ENCODE measurements at places on chromosomes 11 and 22. TPM values are rescaled to one million over a fixed set of nuclear protein-coding genes. Genes with fewer than 3 reads are reported as not detected.
A peak's percentile ranks its signal among the peaks of the same experiment; 100 is the strongest.

- H3K4me1 ChIP-seq = no peaks in the 10 kb centered on the region
- no peak overlapping the region for H3K4me3 ChIP-seq
- no peak overlapping the region for H3K27ac ChIP-seq
- no peaks in the 10 kb centered on the region for H3K27me3 ChIP-seq
- no peak for DNase-seq
These were observed 327.7 kb downstream of the DLG2 start for GRCh38 chr11:85299258-85299942.

MMP12 gene
- not detected for total RNA-seq

GRCh38 chr11:130603335-130603906 lies 155.0 kb downstream of the ADAMTS15 start:
- DNase-seq = no peak
- H3K27ac ChIP-seq = no peak overlapping the region
- no peaks in the 10 kb centered on the region for H3K27me3 ChIP-seq
- no peaks in the 10 kb centered on the region for H3K4me1 ChIP-seq

DNA sequence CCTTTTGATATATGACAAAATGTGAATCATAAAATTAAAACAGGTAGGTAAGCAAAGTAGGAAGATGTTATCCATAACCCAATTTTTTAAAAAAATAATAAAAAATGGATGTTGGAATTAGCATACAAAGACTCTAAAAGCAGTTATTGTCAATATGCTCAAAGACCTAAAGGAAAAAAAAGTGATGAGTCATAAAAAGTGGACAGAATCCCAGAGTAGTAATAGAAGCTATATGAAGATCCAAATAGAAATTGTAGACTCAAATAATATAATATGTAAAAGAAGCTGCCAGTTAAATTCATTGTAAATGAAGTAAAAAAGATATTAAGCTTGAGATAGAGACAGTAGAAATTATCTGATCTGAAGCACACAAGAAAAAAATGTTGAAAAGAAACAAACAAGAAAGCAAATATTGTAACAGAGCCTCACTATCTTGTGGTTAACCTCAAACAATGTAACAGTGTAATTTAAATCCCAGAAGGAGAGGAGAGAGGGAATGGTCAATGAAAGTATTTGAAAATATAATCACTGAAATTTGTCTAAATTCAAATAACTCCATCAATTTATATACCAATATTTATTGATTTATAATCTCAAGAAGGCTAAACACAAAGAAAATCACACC lies 773.4 kb upstream of the RAG2 start:
- no peak overlapping the region for H3K4me3 ChIP-seq
- H3K4me1 ChIP-seq = no peaks in the 10 kb centered on the region
- no peak overlapping the region for H3K27ac ChIP-seq
- no peaks in the 10 kb centered on the region for H3K27me3 ChIP-seq
- no peaks in the 10 kb centered on the region for H3K36me3 ChIP-seq

DNA sequence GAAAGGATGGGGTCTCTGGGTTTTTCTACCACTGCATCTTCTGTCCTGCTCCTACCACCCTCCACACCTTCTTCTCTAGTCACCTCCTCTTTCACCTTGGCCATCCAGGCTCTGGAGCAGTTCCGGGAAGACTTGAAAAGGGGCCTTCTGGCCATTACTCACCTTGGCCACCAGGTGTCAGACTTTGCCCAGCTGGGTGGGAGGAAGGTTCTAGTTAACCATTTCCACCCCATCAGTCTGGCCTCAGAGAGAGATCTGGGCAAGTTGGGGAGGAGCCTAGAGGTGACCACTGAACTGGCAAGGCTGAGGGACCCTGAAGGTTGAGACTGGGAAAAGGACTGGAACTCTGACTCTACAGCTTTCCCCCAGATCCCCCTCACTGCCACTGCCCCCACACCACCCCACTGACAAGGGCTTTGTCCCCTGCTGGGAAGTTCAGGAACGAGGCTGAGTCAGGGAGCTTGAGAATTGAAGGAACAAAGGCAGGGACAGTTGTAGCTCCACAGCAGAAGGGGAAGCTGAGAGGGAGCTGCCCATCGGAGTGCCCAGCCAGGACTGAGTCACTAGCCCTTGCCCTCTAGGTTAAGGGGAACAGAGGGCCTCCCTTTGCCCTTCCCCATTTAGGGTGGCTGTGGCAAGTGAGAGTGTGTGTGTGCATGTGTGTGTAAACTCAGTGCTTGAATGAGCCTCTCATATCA lies 3.7 kb upstream of the POLD4 start:
- H3K36me3 ChIP-seq = peaks cover 3% of the 10 kb centered on the region
- peaks cover 19% of the 10 kb centered on the region for H3K27me3 ChIP-seq
- H3K4me1 ChIP-seq = peaks cover 26% of the 10 kb centered on the region
- peak overlapping the region; percentile 28 for H3K4me3 ChIP-seq
- peak overlapping the region; percentile 79 for H3K27ac ChIP-seq

CATSPERZ gene
- not detected for total RNA-seq

DNA sequence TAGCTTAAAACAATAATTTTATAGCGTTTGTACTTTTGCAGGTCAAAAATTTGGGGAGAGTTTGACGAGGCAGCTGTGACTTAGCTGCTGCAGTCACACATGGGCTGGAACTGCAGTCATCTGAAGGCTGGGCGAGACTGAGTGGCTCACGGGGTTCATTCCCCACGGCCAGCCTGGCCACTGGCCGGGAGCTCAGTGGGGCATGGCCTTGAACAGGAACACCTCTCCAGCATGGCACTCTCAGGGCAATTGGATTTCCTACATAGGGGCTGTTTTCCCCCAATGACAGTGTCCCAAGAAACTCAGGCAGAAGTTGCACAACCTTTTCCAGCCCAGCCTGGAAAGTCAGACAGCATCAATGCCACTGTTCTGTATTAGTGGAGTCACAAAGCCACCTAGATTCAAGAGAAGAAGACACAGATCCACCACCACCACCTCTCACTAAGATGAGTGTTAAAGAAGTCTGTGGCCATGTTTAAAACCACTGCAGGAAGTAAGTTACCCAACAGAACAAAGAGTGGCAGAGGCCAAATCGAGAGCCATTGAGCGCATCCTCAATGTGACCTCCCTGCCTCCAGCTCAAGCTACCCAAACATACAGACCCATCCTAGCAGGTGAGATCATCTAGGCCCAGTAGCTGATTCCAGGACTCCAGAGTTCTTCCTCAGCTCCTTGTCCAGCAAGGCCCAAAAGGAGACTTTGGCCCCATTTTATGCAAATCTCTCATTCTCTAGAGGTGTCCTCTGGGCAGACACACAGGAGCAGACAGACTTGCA lies 618.7 kb upstream of the CADM1 start:
- H3K27me3 ChIP-seq = no peaks in the 10 kb centered on the region
- H3K4me3 ChIP-seq = no peak overlapping the region

YDJC gene
- total RNA-seq = 30.3 TPM

GRCh38 chr11:85989746-85990145 lies 79.1 kb downstream of the PICALM start:
- peaks cover 2% of the 10 kb centered on the region for H3K4me1 ChIP-seq
- H3K27ac ChIP-seq = no peak overlapping the region
- no peak for DNase-seq
- peaks cover 31% of the 10 kb centered on the region for H3K36me3 ChIP-seq
- H3K27me3 ChIP-seq = no peaks in the 10 kb centered on the region

DNA sequence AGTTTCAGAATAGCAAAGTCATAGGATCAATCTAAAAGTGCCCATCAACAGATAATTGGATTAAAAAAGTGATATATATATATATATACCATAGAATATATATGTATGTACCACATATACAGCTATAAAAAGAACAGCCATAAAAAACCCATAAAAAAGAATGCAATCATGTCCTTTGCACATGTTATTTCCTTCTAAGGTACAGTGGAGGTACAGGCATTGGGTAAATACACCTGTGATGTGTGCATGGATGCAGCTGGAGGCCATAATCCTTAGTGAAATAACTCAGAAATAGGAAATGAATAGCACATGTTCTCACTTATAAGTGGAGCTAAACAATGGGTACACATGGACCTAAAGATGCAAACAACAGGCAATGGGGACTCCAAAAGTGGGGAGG lies 7.1 kb upstream of the DKK3 start:
- H3K4me3 ChIP-seq = no peak overlapping the region
- no peaks in the 10 kb centered on the region for H3K4me1 ChIP-seq
- no peak overlapping the region for H3K27ac ChIP-seq
- DNase-seq = no peak

- DNase-seq = no peak
- H3K36me3 ChIP-seq = no peaks in the 10 kb centered on the region
- H3K4me1 ChIP-seq = no peaks in the 10 kb centered on the region
- peaks cover 10% of the 10 kb centered on the region for H3K27me3 ChIP-seq
These were observed 71.6 kb downstream of the TEAD1 start for GRCh38 chr11:12745787-12746186.

DNA sequence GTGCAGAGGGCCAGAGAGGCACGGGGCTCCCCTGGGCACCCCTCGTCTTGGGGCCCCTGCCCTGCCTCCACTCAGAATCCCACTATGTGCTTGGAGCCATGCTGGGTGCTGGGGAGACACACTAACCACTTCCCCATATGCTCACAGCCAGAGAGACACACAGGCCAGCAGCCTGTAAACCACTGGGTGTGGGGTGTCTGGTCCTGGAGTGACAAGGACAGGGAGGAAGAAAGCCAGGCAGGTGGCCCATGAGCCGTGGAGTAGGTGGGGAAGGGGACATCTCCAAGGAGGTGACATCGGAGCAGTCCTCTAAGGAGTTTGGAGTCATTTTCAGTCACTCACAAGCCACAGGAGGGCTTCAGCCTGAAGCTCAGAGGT lies 58.9 kb downstream of the CDKN1C start:
- H3K36me3 ChIP-seq = peaks cover 20% of the 10 kb centered on the region
- no peaks in the 10 kb centered on the region for H3K4me1 ChIP-seq
- H3K27ac ChIP-seq = no peak overlapping the region

DNA sequence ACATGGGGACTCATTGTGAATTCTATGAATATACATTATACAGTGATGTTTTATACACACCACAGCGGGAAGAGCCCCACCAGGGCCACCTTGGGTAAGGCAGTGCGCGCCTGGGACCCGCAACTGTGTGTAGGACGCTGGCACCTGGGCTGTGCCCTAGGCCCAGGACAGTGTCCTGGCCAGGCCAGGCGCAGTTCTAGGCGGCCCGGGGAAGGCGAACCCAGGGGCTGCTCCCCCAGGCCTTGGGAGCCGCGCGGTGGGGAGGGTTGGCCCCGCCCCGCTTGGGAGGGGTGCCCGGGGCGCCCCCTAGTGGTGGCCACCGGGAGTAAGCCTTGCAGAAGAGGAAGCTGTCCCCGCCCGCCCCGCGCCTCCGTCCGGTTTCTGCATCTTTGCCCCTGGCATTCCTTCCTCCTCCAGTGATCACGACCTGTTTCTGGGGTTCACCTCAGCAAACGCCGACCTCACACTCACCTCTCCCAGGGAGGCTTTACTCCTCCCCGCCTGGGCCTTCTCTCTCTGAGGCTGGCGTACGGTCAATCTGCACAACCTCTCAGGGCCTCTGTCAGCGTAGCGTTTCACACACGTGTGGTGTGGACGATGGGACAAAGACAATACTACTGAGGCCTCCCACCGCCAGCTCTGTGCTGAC lies 9.5 kb upstream of the EHD1 start:
- H3K4me1 ChIP-seq = peaks cover 41% of the 10 kb centered on the region
- H3K4me3 ChIP-seq = peak overlapping the region; percentile 63
- H3K27me3 ChIP-seq = no peaks in the 10 kb centered on the region
- peak; percentile 84 for DNase-seq
- no peaks in the 10 kb centered on the region for H3K36me3 ChIP-seq
- peak overlapping the region; percentile 84 for H3K27ac ChIP-seq

GRCh38 chr22:47484960-47485569 lies 722.6 kb downstream of the TBC1D22A start:
- no peak overlapping the region for H3K4me3 ChIP-seq
- H3K27ac ChIP-seq = no peak overlapping the region
- no peaks in the 10 kb centered on the region for H3K4me1 ChIP-seq
- no peaks in the 10 kb centered on the region for H3K36me3 ChIP-seq
- H3K27me3 ChIP-seq = peaks cover 7% of the 10 kb centered on the region
